ENCODE measurements at places on chromosomes 11 and 22.

DNA sequence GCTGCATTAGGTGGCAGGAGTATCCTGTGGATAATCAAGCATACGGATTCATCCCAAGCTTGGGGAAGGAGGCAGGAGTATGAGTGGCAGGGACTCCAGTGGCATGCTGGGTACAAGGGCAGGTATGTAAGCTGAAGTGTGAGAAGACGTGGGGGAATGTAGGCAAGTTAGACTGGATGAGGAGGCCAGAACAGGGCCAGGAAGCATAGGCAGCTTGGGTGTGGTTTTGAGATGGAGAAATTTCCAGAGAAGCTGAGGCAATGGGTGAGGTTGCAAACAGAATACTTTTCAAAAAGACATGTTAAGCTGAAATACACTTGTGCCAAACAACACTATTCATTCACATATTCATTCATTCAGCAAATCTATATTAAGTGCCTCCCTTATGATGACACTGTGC, 43.1 kb upstream of the AMOTL1 start:
- DNase-seq, result no peak

DNA sequence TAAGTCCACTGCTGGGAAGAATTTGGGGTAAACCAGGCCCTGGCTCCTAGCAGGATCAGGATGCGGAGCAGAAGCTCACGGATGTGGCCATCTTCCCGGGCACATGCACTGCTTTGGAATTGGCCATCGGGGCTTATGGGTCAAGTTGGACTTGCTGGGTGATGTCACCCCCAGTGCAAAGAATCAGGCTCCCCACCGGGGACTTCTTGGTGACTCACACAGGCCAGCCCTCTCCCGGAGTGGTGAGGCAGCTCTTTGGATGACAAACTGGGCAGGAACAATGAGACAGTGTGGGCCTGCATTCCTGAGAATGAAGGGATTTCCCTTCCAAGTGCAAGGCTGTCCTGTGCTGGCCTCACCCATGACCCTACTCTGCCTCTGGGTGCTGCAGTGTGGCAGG, 128.8 kb upstream of the ANO1 start:
- DNase-seq, result no peak

DNA sequence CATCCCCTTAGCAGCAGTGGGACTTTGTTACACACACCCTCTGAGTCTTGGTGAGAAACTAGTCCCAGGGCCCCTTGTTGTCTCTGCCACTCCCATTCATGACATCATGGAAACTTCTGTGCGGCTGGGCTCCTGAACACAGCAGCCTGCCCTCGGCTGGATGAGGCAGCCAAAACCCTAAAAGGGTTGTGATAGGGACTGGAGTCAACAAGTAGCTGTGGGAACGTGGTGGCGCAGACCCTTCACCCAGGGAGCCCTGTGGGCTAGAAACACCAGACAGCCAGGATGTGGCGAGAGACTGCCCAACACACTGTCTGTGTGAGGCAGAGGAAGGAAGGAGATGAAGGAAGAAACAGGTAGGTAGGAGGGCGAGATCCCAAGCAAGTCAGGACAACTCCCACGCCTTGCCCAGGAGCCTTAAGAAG, 3.9 kb downstream of the CD3D start:
- DNase-seq, result no peak

- no peak for DNase-seq
Measured at GRCh38 chr11:18618342-18619025, 15.7 kb downstream of the SPTY2D1 start.
